ENCODE measurements at places on chromosomes 4 and X.

GRCh38 chr4:75142850-75143249 is 209.9 kb downstream of the PARM1 start:
- no peak for DNase-seq

DNA sequence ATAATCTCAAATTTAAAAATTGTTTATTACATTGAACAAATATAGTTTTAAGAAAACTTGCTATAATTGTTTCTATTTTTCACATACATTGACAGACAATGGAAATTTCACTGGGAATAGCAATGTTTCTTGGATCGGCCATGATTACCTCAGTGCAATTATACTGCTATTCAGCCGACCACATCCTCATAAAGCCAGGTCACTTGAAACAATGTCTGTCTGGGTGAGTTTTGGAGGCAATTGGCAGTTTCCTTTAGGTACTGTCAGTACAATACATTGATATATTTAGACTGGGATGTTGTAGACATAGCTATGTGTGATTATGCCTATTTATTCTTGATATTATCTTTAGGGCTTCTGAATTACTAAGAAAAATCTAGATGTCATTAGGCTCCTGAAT is 89.5 kb upstream of the VEGFC start:
- no peak for DNase-seq

- no peak for DNase-seq
Measured at GRCh38 chr4:159926871-159927270, 824.0 kb downstream of the RAPGEF2 start.

DNA sequence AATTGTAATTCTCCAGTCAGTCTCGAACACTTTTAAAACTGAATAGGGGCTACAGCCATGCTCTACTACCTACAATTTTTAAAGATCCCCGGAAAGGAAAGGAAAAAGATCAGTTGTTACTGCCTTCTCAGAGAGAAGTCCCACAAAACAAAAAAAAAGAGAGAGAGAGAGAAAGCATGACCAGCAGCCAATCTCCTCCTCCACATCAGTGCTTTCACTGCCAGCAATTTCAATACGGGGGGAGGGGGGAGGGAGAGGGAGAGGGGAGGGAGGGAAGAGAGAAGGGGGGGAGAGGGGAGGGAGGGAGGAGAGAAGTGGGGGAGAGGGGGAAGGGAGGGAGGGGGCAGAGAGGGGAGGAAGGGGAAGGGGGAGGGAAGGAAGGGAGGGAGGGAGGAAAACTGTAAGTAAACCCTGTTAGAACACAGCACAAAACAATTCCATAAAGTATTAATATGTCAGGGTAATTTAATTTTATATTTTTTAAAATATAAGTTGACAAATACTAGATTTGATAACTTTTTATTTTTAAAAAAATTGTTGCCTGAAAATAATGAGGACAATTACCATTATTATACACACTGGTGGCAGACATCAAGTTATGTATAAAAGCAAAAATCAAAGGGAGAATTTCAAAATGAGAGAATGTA is 108.0 kb downstream of the LRBA start:
- DNase-seq, result no peak

DNA sequence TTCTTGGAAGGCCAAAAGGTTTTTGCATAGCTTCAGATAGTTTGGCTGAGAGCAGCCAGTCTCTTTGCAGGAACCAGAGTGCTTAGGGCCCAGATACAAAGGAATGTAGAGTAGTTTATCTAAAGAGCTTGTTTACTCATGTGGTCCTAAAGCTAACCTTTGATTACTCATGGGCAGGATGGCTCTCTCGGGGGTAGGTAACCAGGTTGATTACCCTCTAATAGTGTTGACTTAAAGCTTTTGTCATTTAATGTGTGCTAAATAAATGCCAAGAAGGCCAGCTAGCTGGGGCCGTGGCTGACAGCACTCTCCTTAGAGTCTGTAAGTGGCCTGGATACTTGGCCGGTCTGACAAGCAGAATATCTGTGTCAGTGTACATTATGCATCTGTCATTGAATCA is 69.7 kb upstream of the MAGEB16 start:
- no peak for DNase-seq

GRCh38 chr4:152946446-152946845 is 10.3 kb downstream of the FHDC1 start:
- no peak for DNase-seq

DNA sequence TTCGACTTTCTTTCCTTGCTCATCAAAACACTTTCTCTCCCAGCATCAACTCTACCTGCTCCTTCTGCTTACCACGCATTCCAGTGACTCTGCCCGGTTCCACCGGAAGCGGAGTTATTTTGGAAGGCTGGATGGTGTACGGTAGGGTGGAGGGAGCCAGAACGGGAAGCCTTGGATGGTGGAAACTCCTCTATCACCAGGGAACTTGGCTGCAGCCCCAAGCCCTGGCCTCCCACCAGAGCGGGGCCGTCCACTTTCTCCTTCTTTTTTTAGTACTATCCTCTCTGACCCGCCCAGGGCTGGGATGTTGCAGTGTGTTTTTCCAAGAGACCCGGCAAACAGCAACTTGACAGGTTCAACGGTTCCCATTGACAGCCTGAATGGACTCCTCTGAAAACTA is 27.6 kb downstream of the ADGRG2 start:
- DNase-seq, result no peak

- no peak for DNase-seq
Measured at GRCh38 chrX:37986893-37987292, 19.5 kb upstream of the SYTL5 start.

GRCh38 chr4:1027915-1028238 is 16.5 kb downstream of the FGFRL1 start:
- DNase-seq, result no peak

- no peak for DNase-seq
Measured at GRCh38 chr4:77819404-77819842, 255 bp upstream of the CNOT6L start.

DNA sequence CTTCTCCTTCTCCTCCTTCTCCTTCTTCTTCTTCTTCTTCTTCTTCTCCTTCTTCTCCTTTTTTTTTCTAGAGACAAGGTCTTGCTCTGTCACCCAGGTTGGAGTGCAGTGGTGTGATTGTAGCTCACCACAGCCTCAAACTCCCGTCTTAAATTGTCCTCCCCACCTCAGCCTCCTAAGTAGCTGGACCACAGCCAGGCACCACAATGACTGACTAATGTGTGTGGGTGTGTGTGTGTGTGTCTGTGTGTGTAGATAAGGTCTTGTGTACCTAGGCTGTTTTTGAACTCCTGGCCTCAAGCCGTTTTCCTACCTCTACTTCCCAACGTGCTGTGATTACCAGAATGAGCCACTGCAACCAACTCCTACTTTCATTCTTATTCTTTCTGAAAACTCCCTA is 390.9 kb downstream of the ADAM29 start:
- DNase-seq, result no peak

GRCh38 chrX:20529711-20530110 is 263.0 kb upstream of the RPS6KA3 start:
- DNase-seq, result no peak

DNA sequence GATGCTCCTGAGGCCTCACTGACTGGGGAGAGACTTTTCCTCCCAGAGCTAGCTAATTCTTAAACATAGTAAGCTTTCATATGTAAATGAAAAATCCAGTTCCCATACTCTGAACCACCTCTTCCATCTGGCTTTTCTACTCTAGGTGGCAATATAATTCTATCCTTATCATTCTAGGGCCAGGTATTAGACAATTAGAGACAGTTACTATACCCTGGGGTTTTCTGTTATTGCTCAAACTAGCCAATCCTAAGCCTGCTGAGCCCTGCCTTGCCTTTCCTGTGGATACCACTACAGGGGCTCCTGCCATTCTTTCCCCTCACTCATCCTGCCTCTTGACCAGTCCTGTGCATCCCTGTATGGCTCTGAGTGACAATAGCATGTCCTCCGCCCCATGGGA is 552.0 kb downstream of the STIM2 start:
- DNase-seq, result no peak

DNA sequence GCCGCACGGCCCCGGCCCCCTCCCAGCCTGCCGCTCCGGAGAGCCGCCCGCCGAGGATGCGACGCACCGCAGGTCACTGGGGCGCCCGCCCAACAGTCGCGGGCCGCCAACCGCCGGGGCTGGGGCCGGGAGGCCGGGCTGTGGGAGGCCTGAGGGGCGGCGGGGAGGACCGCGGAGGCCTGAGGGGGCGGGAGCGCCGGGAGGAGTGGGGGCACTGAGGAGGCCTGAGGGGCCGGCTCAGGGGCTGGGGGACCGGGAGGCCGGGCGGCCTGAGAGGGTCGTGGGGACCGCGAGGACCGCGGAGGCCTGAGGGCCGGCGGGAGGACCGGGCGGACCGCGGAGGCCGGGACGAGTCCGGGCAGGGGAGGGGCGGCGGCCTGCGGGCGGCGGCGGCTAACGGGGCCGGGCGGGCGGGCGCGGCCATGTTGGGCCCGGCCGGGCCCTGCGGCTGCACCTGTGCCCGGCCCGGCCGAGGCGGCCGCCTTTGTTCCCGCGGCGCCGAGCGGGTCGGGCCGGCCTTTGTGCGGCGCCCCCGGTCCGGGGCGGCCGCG is 353 bp downstream of the NSD2 start:
- no peak for DNase-seq

DNA sequence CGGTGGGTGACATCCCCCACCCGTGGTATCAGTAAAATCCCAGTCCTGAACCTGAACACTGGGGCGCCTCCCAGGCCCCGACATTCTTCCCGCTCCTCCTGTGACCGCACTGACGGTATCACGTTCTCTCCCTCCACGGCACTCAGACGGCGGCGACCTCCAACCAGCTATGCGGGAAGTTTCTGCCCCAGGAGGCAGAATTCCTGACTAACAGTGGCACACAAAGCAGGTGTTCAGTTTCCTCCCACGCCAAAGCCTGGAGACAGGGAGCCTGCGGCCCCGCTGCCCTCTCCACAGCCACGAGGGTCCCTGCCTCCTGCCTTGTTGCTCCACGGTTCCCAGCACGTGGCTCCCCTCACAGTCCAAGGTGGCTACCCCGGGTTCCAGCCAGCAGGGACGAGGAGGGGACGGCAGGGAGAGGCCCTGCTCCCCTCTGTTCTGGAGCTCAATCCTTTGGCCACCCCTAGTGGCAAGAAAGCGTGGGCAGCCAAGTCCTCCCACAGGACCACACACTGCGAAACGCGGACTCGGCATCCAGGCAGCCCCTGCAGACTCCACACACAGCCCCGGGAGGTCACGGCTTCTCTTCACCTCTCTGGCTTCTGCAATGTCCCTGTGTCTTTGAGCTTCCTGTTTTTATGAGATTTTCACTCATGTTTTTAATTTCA is 15.2 kb downstream of the CTBP1 start:
- DNase-seq, result no peak

- DNase-seq, result no peak
Measured at GRCh38 chr4:152394791-152395190, 141.1 kb downstream of the FBXW7 start.

GRCh38 chr4:156190615-156191014 is 236.9 kb upstream of the CTSO start:
- DNase-seq, result no peak
